ENCODE measurements at places on chromosomes 7 and 10. TPM values are rescaled to one million over a fixed set of nuclear protein-coding genes. Genes with fewer than 3 reads are reported as not detected.
A peak's percentile ranks its signal among the peaks of the same experiment; 100 is the strongest.

Gene GJC3
- total RNA-seq, result not detected

Gene EBLN1
- not detected for total RNA-seq

DNA sequence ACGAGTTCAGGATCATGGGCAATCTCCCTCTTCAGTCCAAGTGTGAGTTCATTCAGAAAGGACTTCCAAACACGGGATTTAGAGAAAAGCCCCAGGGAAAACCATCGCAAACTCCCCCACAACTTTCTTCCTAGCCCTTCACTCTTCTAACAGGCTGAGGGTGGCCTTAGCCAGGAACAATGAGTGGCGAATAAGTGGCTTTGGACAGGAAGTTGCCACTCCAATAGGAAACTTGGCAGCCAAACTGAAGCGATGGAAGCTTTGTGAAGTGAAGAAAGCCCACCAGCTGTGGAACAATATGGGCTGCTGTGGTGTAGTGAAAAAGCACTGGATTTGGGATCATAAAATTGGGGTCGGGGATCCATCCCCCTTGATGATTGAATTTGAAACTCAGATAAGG lies 193.2 kb downstream of the TEX36 start:
- H3K4me3 ChIP-seq, result no peak overlapping the region
- no peaks in the 10 kb centered on the region for H3K4me1 ChIP-seq
- DNase-seq, result no peak
- no peak overlapping the region for H3K27ac ChIP-seq

DNA sequence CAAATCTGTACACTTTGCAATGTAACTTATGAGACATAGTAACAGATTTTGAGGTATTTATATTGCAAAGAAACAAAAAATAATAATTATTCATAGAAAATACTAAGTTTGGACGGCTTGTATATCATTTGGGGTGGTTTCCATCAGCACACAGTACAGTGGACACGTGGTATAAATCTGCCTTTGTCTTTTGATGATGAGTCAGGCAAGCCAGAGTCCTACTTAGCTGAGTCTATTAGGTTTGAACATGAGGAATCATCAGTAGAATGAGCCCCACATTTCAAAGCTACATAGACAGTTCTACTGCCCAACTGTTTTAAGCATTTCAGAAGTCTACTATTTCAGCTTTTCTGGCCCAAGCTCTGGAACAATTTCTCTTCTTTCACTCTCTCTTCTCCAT lies 803.2 kb downstream of the PHTF2 start:
- no peak overlapping the region for H3K4me3 ChIP-seq
- H3K4me1 ChIP-seq, result peaks cover 14% of the 10 kb centered on the region
- H3K27me3 ChIP-seq, result no peaks in the 10 kb centered on the region
- DNase-seq, result no peak
- no peak overlapping the region for H3K27ac ChIP-seq
- no peaks in the 10 kb centered on the region for H3K36me3 ChIP-seq

Gene LOXL4
- 52.1 TPM for total RNA-seq

DNA sequence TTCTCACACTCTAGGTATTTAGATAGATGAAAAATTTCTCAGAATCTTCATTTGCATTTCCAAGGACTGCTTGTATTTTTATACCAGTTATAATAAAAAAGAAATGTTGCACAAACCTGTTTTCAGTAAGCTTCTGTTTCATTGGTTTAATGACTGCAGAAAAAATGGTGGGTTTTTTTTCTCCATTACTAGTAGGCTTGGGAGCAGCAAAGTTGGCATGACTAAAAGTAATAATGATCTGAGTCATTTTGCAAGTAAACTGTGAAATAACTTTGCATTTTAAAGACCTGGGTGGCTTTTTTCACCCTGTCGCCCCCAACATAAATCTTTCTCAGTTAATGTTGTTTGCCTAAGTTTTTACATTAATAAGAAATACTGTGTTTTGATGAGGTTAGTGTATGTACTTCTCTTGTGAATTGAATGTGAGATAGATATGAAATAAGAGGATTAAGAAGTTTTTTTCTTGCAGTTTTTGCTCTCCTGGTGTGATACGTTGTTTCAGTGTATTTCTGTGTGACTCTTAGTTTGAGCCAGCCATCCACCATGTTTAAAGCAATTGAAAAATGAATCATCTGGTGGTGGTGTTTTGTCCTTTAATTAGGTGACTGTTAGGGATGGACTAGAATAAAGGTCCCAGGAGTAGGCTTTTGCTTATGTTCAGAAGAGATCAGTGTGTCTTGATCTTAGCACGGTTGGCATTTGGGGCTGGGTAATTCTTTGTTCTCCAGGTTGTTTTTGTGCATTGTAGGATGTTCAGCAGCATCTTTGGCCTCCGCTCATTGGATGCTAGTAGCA lies 1.8 kb downstream of the GNAI1 start:
- peak overlapping the region; percentile 89 for H3K27ac ChIP-seq
- 0 out of 2 replicates have a peak, but pooled peaks cover 3% of the 10 kb centered on the region for H3K27me3 ChIP-seq
- peak; percentile 61 for DNase-seq

- DNase-seq, result no peak
- H3K27me3 ChIP-seq, result no peaks in the 10 kb centered on the region
- peaks cover 39% of the 10 kb centered on the region for H3K36me3 ChIP-seq
- H3K27ac ChIP-seq, result no peak overlapping the region
Measured at GRCh38 chr7:12220389-12221046, 9.4 kb downstream of the TMEM106B start.

Gene COBL
- not detected for total RNA-seq

- no peaks in the 10 kb centered on the region for H3K27me3 ChIP-seq
- H3K4me1 ChIP-seq, result no peaks in the 10 kb centered on the region
- H3K27ac ChIP-seq, result no peak overlapping the region
- peaks cover 8% of the 10 kb centered on the region for H3K36me3 ChIP-seq
Measured at GRCh38 chr7:4244041-4244440, 438.1 kb upstream of the FOXK1 start.

DNA sequence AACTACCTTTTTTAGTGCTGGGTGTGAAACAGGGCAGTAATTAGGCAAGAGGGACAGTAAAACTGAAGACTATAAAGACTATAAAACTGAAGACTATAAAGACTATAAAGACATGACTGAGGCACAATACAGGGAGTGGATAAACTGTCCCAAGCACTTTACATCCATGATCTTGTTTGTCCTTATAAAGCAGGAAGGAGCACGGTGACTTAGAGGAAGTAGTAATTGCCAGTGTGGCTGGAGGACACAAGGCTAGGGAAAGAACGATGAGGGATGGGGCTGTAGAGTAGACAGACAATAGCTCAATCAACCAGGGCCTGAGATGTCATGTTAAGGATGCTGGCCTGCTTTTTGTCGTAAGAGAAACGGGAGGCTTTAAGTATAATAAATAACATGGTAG lies 26.0 kb downstream of the DNAJC12 start:
- DNase-seq, result no peak
- no peaks in the 10 kb centered on the region for H3K36me3 ChIP-seq
- peaks cover 4% of the 10 kb centered on the region for H3K27me3 ChIP-seq
- H3K4me3 ChIP-seq, result no peak overlapping the region

Gene BHLHA15
- total RNA-seq, result not detected

Data from HFFc6 (cell line).